PC-3 (cell line): ENCODE measurements at places on chromosomes 7 and 10. TPM values are rescaled to one million over a fixed set of nuclear protein-coding genes. Genes with fewer than 3 reads are reported as not detected.

DNA sequence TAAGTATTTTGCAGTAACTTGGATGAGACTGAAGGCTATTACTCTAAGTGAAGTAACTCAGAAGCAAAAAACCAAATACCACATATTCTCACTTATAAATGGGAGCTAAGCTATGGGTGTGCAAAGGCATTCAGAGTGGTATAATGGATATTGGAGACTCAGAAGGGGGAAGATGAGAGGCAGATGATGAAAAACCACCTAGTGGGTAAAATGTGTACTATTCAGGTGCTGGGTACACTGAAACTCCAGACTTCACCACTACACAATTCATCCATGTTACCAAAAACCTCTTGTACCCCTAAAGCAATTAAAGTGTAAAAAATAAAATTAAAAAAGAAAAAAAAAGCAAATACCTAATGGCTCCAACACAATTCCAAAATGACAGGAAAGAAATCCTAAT, 351.7 kb downstream of the NXPH1 start:
- DNase-seq = no peak

Gene DGKI
- 0.52 TPM in 1 of 2 replicates, not detected in the other for total RNA-seq

DNA sequence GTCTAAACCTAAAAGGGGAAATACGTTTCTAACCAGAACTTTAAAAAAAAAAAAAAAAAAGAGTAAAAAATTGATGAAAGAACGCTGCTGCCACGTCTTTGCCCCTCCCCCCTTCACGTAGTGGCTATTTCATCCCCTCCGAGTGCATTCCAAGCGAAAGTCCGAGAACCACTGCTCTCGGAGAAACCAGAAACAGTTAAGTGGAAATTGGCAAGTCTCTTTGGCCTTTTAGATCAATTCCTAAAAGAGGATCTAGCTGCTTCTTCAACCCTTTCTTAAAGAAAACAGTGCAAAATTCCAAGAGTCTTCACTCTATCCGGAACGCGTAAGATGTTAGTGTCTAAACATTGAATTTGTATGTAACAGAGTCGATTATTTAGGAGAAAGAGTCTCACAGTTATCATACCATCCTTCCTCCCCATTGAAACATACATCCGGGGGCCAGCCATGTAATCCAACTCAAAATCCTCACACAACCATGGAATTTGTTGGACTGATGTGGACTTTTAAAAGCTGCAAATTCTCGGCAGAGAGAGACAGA, 1.1 kb downstream of the P4HA1 start:
- peak; percentile 85 for DNase-seq

Gene DNAJC12
- total RNA-seq = 14.2 and 15.5 TPM in 2 replicates

- no peak for DNase-seq
Measured at GRCh38 chr7:82778021-82778420, 334.4 kb upstream of the CACNA2D1 start.

DNA sequence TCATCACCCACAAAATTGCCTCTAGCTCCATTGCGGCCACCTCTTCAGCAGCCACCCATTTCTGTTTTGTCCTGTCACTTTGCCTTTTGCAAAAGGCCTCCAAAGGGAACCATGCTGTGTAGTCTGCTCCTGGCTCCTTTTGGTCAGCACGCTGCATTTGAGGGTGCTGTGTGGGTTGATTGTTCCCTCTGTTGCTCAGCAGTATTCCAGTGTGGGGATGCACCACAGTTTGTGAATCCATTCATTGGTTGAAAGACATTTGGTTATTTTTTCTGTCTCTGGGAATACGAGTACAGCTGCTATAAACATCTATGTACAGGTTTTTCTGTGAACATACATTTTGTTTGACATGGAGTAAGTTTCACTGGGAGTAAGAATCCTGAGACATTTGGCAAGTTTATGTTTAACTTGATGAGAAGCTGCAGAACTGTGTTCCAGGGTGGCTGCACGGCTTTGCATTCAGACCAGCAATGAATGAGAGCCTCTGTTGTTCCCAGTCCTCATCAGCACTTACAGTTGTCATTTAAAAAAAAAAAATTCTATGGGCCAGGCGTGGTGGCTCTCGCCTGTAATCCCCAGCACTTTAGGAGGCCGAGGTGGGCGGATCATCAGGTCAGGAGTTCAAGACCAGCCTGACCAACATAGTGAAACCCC, 82.3 kb downstream of the UBE3C start:
- no peak for DNase-seq

Gene BAMBI
- total RNA-seq = 9.6 and 10.7 TPM in 2 replicates

Gene SPDYE6
- total RNA-seq = not detected in 2 replicates

DNA sequence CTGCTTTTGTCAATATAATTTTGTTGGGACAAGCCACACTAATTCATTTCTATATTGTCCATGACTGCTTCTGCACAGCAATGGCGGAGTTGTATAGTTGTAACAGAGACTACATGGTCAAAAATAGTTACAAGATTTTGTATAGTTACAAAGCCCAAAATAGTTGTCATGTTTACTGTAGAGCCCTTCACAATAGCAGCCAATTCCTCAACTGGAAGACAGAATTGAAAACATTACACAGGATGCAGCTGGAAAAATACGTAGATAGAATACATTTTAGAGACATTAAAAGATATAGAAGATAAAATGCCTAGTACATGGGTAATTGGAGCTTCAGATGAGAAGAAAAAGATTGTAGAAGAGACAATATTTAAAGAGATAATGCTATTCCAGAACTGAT, 156.4 kb upstream of the FEZF1 start:
- no peak for DNase-seq

DNA sequence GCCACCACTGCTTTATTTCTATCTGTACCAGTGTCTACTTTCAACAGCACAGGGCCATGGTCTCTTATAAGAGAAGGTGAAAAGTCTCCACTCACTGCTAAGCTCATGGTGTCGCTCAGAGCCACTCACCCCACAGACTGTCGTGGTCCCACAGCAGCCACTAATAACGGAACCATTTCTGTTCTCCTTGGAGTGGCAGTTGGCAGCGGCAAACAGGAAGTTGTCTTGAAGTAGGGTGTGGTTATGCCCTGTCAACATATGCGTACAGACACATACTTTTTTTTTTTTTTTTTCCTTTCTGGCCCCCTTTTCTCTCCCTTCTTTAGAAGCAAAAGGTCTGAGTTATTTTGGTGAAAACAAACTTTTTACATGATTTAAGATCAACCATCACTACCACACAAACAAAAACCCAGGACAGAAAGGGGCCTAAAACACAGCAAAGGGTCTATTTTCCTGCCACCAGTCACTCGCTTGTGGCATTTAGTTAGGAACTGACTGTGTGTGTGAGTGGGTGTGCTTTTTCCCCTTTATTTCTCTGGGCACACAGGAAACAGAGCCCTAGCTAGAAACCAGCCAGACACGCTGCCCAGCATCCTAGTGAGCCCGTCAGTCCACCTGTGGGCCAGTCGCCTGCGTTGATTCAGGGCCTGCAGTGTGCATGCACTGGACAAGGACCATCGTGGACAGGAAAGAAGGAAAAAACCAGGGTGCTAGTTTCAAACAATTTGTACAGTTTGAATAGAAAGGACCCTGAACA, 96.7 kb upstream of the EFCAB10 start:
- no peak for DNase-seq

Gene ZNF789
- total RNA-seq = 6.6 and 8.3 TPM in 2 replicates

DNA sequence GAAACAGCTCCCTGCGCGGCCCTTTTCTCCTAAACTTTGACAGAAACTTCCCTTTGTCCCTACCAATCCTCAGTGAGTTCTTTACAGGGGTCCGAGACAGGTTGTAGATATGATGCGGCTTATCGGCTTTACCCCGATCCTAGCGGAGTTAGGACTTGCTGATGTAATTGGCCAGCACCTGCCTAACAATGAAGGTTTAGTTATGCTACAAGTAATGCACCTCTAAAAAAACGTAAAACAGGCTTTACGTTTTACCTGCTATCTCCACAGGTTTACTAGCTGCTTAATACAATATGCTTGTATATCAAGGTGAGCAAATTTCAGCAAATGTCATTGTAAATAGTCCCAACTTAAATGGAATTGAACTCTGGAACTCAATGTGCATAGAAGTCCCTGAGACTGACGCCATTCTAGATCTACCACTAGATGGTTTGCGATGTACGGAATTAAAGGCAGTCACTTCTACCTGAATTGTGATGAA, 697 bp upstream of the SNX13 start:
- peak; percentile 32 for DNase-seq

- DNase-seq = peak; percentile 100
Measured at GRCh38 chr10:36759141-36759805, 366.1 kb upstream of the ANKRD30A start.

Gene TACC2
- total RNA-seq = 27.9 and 31.7 TPM in 2 replicates

- DNase-seq = no peak
Measured at GRCh38 chr10:85741626-85742300, 624.8 kb downstream of the GRID1 start.
